Stimulated activated CD4-positive, alpha-beta T cell treated with anti-CD3 and anti-CD28 coated beads, Interleukin-4, amount 100 ng/mL, for 24 hours (primary cell): ENCODE measurements at places on chromosomes 13 and 19.

DNA sequence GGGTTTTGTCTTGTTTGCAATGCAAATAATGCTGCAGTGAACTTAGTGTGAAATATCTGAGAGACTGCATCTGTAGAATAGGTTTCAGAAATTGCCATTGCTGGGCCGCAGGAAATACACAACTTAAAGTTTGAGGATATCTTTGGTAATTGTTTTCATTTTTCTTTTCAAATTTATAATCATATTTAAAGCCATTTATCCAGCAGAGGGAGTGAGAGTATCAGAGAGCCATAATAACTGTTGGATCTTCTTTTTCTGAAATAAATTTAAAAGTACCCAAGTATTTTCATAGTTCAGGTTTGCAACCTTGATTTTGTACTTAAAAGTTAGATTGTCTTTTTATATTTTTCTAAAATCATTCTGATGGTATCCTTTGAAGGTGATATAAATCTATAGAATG lies 99.4 kb downstream of the ZMYM2 start:
- DNase-seq: no peak

GRCh38 chr13:105202354-105202753 lies 1333.1 kb downstream of the EFNB2 start:
- DNase-seq: no peak

- DNase-seq: peak; percentile 84
These were observed 194.5 kb downstream of the KATNAL1 start for GRCh38 chr13:30112602-30113435.

GRCh38 chr13:43546251-43546650 lies 240.5 kb downstream of the ENOX1 start:
- no peak for DNase-seq

- DNase-seq: no peak
These were observed 33.4 kb downstream of the FAAP24 start for GRCh38 chr19:33005440-33005839.

DNA sequence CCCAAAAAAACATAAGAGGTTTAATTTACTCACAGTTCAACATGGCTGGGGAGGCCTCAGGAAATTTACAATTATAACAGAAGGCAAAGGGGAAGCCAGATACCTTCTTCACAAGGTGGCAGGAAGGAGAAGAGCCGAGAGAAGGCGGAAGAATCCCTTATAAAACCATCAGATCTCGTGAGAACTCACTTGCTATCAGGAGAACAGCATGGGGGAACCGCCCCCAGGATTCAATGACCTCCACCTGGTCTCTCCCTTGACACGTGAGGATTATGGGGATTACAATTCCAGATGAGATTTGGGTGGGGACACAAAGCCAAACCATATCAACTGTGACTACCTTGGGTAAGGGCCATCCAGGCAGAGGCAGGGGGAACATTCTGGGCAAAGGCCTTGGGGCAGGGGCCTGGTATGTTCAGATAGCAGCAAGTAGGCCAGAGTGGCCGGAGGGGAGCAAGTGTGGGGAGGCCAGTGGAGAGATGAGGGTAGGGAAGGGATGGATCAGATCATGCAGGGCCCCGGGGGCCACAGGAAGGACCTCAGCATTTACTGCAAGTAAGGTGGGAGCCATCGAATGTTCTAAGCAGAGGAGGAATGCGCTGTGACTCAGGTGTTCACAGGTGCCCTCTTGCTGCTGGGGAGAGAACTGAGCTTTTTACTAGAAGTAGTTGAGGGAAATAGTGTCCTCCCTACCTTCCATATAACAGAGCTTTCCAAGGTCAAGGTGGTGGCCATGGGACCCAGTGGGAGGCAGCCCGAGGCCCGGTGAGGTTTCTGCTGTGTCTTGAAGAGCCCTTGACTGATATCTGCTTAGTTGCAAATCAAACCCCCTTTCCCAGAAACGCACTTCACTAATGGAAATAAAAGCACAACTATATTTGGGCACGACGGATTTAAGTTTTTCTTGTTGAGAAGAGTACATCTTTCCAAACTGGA lies 18.0 kb downstream of the RAB3D start:
- DNase-seq: no peak

DNA sequence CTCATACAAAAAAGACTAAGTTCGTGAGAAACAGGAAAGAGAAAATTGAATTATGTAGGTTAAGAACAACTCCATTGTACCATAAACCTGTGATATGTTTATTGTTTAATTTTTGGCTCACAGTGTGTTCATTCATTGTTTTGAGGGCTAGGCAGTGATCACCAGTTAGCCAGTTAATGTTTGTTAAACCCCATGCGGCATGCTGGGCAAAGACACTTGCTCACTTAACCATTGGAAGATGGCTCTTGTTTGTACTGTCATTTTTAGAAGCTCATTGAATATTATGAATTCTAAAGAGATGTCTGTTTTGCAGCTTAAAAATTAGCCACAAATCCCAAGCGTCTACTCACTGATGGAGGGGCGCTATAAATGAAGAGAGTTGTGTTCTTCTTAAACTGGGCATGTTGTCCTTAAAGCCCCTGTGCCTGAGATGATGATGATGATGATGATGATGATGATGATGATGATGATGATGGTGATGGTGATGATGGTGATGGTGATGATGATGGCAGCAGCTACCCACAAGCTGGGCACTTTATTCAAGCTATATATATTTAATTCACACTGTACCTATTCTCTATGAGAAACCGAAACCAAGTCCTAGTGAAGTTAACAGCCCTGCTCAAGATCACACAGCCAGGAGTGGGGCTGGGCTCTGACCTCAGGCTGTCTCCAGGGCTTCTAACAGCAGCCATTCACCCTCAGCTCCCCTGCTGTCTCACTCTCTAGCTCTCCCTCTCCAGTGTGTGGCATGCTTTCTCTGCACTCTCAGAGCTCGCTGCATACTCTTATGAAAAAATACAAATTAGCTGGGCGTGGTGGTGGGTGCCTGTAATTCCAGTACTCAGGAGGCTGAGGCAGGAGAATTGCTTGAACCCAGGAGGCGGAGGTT lies 169.1 kb downstream of the SHISA2 start:
- no peak for DNase-seq

DNA sequence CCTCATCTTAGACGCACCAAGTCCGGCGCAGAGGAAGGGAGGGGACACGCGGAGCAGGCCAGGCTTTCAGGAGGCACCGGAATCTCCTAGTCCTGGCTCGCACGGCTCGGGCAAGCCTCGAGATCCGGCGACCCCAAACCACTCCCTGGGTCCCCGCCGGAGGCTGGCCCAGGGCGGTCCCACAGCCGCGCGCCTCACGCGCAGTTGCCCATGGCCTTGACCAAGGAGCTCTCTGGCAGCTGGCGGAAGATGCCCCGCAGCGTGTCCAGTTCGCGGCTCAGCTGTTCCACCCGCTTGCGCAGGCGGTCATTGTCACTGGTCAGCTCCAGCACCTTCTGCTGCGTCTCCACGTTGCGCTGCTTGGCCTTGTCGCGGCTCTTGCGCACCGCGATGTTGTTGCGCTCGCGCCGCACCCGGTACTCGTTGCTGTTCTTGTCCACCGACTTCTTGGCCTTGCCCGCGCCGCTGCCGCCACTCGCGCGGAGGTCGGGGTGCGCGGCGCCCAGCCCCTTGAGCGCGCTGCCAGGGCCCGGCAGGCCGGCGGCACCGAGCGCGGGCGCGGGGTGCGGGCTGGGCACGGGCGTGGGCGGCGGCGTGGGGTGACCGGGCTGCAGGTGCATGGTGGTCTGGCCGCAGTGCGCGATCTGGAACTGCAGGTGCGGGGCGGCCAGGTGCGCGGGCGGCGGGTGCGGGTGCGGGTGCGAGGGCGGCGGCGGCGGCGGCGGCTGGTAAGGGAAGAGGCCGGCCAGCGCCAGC lies 1.0 kb downstream of the CEBPA start:
- DNase-seq: no peak

- DNase-seq: peak; percentile 45
These were observed 1.2 kb downstream of the VASP start for GRCh38 chr19:45508417-45508860.

DNA sequence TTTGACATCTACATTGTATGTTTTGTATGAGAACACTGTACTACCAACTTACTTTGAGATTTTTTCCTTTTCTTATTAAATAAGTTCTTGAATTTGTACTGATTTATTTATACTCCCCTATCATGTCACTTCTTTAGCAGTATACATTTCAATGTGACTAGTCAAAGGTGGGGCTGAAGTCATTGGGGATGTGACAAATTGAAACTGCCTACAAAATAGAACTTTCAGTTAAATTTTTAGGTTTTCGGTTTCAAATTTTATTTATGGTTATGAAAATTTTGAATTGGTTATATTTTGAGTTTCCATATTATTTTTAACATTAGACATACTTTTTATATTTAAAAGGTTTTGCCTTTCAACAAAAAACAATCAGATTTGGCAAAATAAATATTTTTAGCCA lies 221.6 kb downstream of the NBEA start:
- DNase-seq: no peak
